ENCODE measurements at places on chromosomes 3 and 15.

DNA sequence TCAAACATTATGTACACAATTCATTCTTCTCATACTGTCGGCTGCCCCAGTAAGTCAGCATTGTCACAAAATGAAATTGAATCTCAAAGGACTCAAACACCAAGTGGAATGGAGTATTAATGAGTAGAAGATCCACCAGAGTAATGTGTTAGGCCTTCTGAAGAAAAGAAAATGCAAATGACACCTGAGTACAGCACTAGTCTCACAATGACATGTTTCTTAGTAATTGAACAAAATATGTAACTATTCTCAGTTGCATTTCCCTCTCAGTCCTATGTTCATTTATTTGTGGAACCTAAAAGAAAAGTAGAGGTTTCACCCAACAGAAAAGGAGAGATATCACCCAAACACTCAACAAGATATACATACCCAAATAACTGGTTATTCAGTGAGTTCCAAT is 283.9 kb upstream of the THBS1 start:
- no peak for DNase-seq

DNA sequence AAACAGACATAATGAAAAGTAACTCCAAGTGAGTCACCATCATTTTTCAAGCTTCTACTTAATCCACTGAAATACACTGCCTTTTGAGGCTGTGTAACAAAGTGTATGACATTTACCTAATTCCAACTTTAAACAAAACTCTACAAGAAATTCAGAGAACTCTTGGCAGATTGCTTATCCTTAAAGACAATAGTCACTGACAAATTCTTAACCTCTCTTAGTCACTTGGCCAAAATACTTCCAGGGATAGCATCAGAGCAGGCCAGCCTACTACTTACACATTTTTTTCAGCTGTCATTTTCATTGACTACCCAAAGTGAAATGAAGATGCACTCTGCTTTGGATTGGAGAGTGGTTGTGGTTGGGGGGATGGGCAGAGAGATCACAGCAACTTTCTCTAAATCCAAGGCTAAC is 3.6 kb downstream of the WWTR1 start:
- DNase-seq: no peak

DNA sequence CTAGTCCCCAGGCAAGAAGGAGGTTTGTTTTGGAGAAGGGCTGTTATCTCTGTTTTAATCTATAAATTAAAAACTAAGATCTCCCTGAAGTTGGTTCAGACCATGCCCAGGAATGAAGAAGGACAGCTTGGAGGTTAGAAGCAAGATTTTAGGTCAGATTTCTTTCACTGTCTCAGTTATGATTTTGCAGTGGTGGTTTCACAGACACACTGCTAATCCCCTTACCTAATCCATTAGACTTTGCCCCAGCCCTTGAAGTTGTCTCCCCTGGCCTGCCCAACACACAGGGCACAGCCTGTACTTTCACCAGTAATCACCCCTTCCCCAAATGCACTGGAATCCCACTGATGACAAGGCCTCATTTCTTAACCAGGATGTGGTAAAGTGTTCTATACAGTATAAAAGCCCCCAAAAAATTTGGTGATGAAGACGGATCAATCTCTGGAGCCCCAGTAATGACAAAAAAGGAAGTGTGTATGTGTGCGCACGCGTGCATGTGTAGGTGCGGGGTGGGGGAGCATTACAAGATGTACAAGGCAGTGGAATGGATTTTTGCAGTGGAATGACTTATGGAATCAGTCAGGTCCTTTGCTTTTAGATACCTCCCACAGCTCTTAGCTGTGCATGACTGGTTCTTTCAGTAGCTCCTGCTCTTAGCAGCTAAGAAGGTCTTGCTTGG is 73.1 kb upstream of the TERB2 start:
- DNase-seq: no peak

GRCh38 chr3:30778933-30779332 is 115.5 kb downstream of the GADL1 start:
- no peak for DNase-seq

- DNase-seq: no peak
Observed at GRCh38 chr3:122562923-122563716, 980 bp downstream of the PARP9 start.

DNA sequence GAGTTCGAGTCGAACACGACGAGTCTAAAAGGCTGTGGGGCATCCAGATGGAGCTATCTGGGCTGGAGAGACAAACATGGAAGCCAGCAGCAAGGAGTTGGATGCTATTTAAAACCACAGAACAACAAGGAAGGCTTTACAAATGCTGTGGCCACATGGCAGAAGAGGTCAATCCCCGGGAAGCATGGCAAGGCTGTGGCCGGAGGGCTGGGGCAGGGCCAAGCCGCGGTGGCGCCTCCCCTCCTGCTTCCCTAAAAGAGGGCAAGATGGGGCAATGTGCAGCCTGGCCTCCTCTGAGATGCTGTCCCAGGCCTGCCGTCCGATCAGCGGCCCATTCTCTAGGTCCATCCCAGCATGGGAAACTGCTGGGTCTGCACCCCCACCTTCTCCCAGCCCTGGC is 139.1 kb downstream of the SRGAP3 start:
- DNase-seq: no peak

DNA sequence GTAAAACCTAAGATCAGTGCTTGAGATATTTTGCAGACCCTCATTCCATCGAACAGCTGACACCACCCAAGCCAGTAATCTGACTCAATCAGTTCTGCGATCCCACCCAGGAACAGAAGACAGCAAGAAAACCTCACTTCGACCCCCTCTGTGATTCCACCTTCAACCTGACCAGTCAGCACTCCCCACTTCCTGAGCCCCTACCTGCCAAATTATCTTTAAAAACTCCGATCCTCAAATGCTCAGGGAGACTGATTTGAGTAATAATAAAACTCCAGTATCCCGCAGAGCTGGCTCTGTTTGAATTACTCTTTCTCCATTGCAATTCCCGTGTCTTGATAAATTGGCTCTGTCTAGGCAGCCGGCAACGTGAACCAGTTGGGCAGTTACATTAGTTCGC is 25.7 kb upstream of the CLDN16 start:
- peak; percentile 30 for DNase-seq

DNA sequence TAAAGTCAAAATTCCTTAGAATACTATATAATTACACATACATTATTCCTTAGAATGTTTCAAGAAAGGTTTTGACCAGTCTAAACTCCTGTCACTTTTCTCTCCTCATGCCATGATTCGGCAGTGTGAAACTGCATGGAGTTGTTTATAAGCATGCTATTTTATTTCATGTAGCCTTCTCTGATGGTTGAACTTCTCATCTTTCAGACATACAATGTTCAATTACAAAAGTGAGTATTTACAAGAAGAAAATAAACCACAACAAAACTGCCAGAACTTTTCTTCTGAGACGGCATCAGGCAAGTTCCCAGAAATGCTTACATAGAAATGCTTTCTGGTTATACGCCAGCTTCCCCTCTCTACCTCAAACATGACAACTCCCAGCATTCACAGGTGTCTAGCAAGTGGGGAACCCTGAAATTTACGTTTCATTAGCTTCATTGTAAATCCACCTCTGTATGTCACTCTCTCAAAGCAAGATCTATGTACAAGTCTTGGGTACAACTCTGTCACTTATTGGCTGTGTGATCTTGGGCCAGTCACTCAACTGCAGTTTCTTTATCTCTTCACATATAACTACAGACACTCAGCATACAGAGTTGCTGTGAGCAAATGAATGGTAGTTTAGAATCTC is 42.7 kb downstream of the HDGFL3 start:
- DNase-seq: no peak

DNA sequence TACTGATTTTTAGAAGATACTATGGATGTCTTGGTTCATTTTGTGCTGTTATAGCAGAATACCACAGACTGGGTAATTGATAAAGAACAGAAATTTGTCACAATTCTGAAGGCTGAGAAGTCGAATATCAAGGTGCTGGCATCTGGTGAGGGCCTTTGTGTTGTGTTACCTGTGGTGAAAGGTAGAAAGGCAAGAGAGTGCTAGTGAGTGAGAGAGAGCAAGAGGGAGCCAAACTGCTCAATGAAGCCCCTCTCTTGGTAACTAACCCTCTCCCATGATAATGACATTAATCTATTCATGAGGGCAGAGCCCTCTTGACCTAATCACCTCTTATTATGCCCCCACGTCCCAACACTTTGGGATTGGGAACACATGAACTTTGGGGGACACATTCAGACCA is 31.3 kb downstream of the PDCD6IP start:
- no peak for DNase-seq

DNA sequence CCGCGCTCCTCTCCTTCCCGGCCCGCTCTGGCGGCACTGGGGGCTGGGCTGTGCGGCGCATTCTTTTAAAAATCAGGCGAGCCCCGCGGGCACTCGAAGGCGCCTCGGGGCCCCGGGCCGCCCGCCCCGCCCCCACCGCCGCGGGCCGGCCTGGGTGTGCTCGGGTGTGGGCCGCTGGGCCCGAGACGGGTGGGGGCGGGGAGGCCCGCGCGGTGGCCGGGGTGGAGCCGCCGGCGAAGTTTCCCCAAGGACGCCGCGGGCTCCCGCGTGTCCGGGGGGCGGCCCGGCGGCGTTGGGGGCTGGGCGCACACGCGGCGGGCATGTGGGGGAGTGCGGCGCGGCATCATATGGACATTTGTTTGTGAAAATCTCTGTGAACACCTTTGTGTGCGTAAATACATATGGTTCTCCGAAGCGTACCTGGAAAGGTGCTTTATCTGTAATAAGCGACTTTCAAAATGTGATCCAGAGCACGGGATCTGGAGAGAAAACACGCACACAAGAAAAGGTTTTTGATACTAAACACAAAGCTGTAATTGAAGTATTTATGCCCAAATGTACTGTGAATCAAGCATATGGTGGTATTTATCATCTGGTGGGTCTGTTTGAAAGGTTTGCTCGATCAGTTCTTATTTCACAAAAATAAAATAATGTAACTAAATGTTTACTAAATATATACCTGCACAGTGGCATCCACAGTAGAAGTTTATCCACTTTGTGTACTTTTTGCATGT is 612 bp upstream of the TBL1XR1 start:
- DNase-seq: peak; percentile 76

- no peak for DNase-seq
Observed at GRCh38 chr3:73601481-73601880, 23.3 kb downstream of the PDZRN3 start.

GRCh38 chr3:171347301-171348039 is 112.7 kb downstream of the TNIK start:
- DNase-seq: no peak

DNA sequence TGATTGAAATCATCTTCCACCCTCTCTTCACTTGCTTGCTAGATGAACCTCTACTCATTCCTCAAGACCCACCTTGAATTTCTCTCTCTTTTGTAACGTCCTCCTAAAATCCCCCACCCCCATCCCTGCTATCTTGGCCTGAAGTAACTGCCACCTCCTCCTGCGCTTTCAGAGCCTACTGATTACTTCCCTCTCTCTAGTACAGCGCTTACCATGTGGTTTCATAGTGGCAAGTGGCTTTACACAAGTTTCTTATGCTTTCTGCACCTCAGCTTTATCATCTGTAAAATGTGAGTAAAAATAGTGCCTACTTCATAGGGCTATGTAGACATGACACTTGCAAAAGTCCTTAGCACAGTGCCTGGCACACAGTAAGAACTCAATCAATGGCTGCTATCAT is 28.7 kb upstream of the DAZL start:
- no peak for DNase-seq

DNA sequence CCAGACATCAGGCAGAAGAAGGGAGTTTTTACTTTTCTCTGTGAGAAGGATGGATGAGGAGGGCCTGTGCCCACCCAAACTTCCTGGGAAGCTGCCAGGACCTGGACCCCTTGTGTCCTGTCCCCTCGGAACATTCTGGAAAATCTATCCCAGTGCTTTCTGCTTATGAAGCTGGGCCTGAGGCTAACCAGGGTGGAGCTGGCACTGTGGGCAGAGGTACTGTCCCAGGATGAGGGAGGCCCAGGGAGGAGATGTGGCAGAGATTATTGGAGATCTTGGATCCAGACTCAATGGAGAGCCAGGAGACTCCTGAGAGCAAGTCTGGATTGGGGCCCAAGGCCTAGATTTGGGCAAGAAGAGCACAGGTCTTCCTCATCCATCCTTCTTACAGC is 44.4 kb downstream of the SPSB4 start:
- DNase-seq: no peak

DNA sequence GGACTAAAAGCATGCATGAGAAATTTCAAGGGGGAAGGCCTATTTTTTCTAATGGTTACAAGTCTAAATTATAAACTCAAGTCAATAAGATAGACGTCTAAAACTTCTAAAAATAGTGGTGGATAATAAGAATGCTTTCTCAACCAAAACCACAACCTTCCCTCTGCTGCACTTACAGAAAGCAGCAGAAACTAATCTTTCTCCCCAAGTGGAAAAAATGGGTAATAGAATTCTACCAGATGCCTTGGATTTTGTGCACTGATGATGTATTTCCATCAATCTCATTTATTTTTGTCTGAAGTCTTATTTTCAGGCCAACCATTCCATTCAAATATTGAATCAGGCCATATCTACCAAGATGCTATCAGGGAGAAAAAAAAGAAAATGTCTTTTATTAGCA is 344.7 kb downstream of the NEK10 start:
- DNase-seq: no peak

DNA sequence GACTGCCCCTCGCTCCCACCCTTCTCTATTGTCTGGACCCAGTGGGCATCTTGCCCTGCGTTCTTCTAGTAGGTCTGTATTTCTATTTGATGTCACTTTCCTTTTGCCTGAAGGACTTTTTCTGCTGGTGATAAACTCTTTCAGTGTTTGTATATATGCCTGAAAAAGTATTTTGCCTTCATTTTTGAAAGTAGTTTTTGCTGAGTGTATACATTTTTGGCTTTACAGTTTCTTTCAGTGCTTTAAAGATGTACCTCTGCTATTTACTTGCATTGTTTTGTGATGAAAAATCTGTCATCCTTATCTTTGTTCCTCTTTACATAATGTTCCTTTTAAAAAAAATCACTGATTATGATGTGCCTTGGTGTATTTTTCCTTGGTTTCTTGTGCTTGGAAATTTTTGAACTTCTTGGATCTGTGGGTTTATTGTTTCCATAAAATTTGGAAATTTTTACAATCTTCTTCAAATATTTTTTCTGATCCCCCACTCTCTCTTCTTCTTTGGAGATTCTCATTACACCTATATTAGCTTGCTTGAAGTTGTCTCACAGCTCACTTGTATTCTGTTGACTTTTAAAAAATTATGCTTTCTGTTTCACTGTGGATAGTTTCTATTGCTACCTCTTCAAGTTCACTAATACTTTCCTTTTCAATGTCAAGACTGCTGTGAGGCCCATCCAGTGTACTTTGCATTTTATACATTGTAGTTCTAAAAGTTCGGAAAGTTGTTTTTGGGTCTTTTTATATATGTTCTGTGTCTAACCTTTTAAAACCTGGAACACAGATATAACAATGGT is 67.8 kb downstream of the RGMA start:
- DNase-seq: no peak

DNA sequence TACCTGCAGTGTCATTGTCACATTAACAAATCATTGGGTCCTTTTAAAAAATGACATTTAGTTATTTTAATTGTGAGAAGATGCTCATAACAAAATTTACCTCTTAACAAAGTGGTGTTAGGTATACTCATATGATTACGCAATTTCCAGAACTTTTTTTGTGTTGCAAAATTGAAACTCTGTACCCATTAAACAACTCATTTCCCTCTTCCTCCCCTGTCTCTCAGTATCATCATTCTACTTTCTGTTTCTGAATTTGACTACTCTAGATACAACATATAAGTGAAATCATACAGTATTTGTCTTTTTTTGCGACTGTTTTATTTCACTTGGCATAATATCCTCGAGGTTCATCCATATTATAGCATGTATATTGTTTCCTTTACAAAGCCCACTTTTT is 58.7 kb upstream of the CHST2 start:
- DNase-seq: no peak

- no peak for DNase-seq
Observed at GRCh38 chr15:57095896-57096295, 177.5 kb downstream of the TCF12 start.

GRCh38 chr3:8629151-8630021 is 15.2 kb downstream of the SSUH2 start:
- DNase-seq: no peak

All from WTC11 (cell line).